Memory B cell (primary cell): ENCODE measurements at places on chromosomes 12 and 14.

DNA sequence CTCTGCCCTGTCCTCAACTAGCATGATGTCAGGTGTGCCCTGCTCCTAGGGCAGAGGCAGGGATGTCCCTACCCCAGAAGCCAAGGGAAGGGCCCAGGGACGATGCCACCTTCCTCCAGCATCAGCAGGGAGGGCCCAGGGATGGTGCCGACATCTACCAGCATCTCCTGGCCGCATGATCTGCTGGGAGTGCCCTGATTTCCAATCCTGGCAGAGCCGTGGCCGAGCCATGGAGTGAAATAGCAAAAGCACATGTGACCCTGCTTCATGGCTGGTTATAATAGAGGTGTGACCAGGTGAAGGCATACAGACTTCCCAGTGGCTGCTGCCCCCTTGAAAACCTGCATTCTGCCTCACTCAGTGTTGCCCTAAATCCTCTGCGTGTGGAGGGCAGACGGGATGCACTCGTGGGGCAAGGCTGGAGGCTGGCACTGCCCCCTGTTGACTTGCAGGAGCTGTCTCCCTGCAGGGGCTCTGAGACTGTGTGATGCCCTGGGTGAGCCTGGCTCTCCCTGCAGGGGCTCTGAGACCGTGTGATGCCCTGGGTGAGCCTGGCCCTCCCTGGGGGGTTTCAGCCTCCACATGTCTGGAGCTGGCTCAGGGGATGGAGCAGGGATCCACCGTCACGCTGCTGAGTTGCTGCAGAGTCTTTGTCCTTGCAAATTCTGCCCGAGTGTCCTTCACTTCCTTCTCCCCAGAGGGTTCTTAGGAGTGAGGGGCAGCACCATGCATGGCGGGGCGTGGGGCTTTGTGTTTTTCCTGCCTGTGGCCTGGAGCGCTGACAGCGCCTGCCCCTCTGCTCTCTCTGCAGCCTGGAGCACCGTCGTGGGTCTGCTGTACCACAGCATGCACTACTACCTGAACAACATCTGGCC lies 51.7 kb downstream of the ADGRD1 start:
- DNase-seq = no peak

- DNase-seq = peak; percentile 66
Measured at GRCh38 chr14:20697273-20698017, 8.9 kb downstream of the ANG start.

DNA sequence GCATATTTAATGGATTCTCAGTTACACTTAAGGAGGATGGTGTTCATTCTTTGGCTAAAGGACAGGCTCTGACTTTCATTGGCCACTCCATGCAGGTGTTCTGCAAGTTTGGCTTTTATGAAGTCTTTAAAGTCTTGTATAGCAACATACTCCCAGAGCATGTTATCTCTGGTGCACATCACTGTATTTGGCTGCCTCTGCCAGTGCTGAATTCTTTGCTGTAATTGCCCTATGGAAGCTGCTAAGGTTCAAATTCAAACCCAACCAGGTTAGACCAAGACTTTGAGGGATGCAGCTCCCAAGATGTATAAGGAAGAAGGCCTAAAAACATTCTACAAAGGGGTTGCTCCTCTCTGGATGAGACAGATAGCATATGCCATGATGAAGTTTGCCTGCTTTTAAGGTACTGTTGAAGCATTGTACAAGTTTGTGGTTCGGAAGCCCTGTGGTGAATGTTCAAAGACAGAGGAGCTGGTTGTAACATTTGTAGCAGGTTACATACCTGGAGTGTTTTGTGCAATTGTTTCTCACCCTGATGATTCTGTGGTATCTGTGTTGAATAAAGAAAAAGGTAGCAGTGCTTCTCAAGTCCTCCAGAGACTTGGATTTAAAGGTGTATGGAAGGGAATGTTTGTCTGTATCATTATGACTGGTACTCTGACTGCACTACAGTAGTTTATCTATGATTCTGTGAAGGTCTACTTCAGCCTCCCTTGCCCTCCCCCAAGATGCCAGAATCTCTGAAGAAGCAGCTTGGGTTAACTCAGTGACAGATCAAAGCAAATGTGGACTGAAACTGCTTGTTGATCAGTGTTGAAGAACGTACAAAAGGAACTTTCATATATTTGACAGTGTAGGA lies 19.4 kb downstream of the TMEM116 start:
- no peak for DNase-seq

DNA sequence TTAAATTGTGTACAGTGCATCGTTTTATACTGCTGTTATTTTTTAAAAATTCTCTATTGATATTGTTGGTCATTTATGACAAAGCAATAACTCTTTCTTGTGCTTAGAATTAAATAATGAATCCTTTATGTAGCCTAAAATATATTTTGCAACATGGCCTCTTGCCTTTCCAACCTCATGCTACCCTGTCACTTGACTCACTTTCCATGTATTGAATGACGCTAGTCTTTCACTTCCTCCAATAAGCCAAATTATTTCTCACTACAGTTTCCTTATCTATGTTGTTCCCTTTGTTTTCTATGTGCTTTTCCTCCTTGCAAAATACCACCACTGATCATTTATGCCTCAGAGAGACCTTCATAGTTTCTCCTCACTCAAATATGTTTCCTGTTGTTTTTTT lies 16.3 kb upstream of the EPYC start:
- no peak for DNase-seq

DNA sequence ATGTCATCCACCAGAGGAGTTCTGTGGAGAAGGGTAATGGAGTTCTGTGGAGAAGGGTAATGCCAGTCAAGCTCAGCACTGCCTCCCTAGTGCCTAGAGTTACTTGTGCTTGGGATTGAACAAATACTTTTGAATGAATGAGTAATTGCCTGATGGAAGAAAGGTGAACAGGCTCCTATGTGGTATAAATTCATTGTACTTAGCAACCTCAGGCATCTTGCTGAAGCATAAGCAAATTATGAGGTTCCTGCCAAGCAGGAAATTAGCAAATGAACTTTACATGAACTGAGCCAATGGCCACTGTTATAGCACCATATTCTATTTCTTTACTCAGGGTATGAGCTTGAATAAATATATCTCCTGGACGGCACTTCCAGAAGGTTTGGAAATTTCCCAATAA lies 1047.2 kb downstream of the SLC6A15 start:
- DNase-seq = no peak

DNA sequence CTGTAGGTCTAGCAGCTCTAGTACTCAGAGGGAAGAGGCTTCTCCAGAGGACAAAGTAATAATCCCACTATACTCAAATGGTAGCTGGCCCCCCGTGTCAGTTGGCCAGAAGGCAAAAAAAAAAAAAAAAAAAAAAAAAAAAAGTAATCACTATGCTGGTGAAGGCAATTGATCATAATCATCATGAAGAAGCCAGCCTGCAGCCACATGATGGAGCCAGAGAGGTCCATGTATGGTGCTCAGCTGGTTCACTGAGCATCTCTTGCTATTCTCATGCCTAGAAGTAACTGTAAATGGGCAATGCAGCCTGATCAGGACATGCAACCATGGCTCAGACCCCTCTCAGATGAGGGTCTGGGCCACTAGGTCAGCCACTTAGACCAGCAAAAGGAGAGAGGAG lies 378.8 kb downstream of the MED13L start:
- DNase-seq = no peak

GRCh38 chr14:64417055-64417770 lies 29.1 kb downstream of the MTHFD1 start:
- DNase-seq = no peak

- DNase-seq = no peak
Measured at GRCh38 chr12:15143467-15143866, 77.8 kb downstream of the RERG start.

- DNase-seq = no peak
Measured at GRCh38 chr12:131755305-131756113, 44.6 kb downstream of the SFSWAP start.

- no peak for DNase-seq
Measured at GRCh38 chr12:130574402-130574801, 141.7 kb downstream of the RIMBP2 start.

GRCh38 chr12:12138203-12139154 lies 67.7 kb downstream of the BCL2L14 start:
- no peak for DNase-seq
